ENCODE measurements at places on chromosomes 13 and 19. TPM values are rescaled to one million over a fixed set of nuclear protein-coding genes. Genes with fewer than 3 reads are reported as not detected.

KCNN4 gene
- 3.6 TPM for total RNA-seq

DNA sequence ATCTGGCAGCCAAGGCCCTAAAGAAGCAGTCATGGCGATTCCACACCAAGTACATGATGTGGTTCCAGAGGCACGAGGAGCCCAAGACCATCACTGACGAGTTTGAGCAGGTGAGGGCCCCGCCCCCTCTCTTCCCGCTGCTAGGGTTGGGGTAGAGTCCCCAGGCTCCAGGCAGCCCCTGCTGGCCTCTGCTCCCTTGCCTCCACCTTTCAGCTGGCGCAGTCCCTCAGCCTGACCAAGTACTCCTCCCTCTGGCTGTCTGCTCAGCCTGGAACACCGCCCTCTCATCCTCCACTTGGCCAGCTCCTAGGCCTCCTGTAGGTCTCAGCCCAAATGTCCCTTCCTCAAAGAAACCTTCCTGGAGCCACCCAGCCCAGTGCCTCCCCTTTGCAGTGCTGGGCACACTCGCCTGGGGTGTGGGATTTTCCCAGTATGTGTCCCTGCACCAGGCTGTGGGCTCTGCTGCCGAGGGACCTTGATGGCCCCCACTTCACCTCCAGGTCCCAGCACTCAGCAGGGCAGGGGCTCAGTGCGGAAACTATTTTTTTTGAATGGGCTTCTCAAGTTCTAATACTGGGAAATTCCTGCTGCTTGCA lies 5.7 kb downstream of the LENG1 start:
- DNase-seq = no peak

DNA sequence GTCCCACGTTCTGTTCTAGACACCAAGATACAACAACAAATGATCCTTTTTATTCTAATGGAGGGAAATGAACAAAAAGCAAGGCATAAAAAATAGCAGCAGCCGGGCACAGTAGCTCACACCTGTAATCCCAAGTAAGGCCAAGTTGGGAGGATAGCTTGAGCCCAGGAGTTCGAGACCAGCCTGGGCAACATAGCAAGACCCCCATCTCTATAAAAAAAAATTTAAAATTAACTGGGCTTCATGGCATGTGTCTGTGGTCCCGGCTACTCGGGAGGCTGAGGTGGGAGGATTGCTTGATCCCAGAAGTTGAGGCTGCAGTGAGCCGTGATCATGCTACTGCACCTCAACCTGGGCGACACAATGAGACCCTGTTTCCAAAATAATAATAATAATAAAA lies 1.0 kb downstream of the MIA start:
- DNase-seq = no peak

ADGRL1 gene
- total RNA-seq = 16.9 TPM

MIA gene
- not detected for total RNA-seq

DNA sequence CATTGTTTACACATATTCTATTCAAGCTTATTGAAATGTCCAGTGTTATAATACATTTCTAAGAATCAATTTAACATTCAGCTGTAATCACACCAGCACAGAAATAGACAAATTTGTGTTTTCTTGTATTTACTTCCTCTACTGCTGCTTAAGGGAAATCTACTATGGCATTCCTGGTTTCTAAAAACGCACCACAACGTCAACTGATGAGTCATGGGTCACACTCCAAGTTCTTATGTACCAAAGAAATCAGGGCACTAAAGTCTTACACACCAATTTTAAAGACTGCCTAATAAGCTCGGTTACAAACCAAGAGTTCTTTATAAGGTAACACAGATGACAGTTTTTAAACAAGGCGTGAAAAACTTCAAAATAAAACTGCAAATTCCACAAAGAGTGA lies 13.2 kb downstream of the LNX2 start:
- peak; percentile 62 for DNase-seq

- DNase-seq = no peak
These were observed 194.4 kb downstream of the KCNRG start for GRCh38 chr13:50209631-50210030.

DNA sequence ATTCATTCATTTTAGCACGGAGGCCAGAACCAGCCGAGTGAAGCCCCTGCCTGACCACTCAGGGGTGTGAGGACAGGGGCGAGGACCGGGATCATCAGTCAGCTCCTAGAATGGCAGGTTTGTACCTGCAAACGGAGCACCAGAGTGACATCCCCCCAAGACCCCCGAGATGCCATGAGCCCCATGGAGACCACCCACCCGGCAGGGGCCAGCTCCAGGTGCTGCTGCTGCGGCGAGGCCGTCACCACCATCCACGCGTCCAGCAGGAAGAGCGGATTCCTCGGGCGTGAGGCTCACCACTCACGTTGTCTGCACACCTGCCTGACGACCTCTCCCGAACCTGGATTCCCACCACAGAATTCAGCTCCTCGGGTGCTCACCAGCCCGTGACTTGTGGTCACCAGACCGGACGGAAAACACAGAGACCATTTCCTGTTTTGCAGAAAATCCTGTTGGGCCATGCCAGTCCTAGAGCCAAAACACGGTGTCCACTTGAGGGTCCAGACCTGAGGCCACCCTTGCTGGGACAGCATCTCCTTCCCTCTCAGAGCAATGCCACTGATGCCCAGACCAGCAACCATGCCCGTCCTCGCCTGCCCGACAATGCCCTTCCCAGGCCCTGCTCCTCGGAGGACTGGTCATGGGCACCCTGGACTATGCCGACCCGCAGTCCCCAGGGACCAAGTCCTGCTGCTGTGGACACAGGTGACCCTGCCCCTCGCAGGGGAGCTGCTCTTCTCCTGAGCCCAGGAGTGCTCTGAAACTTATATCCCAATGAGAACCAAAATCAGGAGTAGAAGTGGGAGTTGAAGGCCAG lies 74.2 kb downstream of the RASA3 start:
- no peak for DNase-seq

DNA sequence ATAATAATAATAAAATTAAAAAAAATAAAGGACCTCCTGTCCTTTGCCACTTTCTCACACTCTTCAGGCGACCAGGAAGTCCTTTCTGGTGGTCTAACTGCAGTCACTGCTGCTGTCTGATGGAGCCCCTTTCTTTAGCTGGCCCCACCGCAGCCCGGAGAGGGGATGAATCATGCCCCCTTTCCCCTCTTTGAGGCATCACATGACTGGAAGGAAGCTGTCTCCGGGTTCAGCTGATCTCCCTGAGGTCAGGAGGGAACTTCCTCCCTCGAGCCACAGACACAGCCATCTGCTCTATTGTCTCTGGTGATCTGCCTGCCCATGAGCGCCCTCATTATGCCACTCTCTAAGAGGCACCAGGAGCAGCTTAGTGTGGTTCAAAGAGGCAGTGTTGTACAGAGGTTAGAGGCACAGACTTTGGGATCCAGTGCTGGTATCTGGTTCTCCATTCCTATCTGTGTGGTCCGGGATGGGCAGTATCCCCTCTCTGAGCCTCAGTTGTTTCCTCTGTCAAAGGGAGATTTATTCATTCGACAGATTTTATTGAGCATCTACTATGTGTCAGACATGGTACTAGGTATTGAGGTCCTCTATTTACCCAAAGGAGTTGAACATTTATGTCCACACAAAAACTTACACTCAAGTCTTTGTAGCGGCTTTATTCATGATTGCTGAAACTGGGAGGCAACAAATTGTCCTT lies 30.0 kb downstream of the VAV1 start:
- no peak for DNase-seq

DNA sequence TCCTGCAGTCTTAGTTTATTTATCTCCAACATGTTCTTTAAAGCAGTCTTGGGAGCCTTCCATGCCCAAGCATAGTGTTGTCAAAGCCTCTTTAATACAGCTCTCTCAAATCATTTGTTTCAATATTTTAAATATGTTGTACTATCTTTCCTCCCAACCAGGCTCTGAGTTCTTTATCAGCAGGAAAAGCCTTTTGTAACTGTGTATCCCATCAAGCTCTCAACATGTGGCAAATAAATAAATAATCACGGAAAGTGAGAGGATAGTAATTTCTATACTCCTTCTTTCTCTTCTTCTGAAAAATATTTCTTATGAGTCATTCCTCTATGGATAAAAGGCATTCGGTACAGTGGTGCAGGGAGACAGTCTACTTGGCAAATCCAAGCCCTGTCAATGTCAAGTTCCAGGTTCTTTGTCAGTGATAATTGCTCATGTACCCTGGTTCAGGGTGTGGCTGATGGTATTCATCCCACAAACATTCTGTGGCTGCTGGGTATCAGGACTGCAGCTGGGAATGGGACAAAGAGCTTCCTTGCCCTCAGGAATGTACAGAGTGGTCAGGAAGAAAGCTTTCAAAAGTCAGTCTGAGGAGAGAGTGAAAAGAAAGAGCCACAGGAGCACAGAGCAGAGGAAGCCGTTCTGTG lies 384.3 kb downstream of the EFNB2 start:
- peak; percentile 43 for DNase-seq

DNA sequence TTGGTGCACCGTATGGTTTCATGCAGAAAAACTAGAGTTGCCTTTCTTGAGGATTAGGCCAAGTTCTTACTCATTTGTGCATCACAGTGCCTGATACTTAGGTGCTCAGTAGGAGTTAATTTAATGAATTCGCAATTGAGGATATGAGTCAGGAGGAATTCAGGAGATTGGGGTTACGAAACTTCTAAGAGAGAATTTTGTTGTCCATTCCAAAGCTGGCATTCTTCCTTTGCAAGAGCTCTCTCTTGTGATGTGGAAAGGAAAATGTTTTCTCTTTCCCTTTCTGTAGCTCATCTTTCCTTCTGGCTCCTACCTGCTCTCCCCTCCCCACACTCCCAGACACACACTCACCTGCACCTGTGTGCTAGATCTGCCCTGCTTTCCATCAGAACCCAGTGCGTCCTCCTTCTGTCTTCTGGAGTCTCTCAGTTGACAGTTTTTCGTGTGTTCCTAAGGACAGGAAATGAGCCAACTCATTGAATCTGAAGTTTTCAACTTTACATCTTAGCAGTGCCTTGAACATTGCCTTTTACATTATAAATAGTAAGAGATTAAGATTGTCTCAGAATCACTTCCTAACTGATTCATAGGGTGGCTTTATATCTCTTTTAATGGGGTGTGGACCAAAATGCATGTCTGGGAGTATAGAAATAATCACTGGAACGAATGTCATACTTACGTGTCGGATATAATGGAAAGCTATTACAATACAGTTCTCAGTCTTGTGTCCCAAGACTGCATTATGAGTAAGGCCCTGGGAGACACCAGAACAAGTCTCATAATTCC lies 19.7 kb upstream of the ERCC5 start:
- no peak for DNase-seq

PSG7 gene
- not detected for total RNA-seq

ZNF460 gene
- 63.7 TPM for total RNA-seq

DNA sequence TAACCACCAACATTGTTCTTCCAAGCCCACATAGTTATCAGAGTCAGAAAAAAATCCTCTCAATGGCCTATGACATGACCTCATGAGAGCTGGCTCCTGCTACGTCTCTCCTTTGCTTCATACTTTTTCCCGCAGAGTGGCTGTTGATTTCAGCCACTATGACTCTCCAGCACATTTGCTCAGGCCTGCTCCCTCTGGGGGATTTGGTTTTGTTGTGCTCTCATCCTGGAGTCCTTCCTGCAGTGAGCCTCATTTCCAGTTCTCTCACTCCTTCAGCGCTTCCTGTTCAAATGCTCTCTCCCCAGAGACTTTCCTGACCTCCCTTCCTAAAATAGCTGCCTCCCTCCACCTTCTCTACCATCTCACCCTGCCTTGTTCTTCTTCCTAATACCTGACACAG lies 72.0 kb upstream of the USP29 start:
- no peak for DNase-seq

GRCh38 chr13:103859952-103860351 lies 793.7 kb upstream of the SLC10A2 start:
- DNase-seq = no peak

- DNase-seq = peak; percentile 96
These were observed 13.8 kb upstream of the UBE2L5 start for GRCh38 chr13:30408319-30409101.

- peak; percentile 67 for DNase-seq
These were observed 79.7 kb upstream of the MBNL2 start for GRCh38 chr13:97142452-97142851.

FFAR3 gene
- total RNA-seq = 1.6 TPM

- DNase-seq = peak; percentile 46
These were observed 1.3 kb upstream of the INTS6 start for GRCh38 chr13:51453959-51454703.

DNA sequence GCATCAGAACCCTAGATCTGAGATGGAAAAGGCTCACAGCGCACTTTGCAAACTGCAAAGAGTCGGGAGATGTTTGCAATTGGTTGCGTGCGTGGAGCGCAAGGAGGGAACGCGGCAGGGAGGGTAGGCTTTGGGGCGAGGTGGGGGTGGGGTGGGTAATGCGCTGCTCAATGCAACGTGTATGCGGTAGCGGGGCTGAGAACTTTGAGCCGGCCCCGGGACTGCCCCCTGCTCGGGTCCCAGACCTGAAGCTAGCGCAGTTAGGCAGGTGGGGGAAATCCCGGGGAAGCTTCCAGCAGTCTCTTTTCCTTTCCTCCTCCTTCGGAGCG lies 971 bp downstream of the FOSB start:
- DNase-seq = no peak

DNA sequence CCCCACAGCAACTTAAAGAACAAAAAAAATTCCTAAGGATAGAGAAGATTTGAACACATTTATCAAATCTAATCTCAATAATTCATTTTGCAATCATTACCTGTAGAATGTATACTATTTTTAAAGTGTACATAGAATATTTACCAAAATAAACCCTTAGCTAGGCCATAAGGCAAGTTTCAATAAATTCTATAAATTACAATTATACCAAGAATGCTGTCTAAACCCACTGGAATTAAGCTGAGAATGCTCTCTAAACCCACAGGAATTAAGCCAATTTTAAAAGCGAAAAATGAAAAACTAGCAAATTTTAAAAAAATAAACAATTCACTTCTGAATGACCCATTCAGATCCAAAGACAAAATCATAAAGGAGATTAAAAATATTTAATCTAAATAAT lies 540.4 kb upstream of the NBEA start:
- DNase-seq = no peak

- DNase-seq = no peak
These were observed 100.7 kb downstream of the FREM2 start for GRCh38 chr13:38787550-38787949.

Data from hepatocyte (in vitro differentiated cells).